CMK (cell line): ENCODE measurements at places on chromosomes 3 and 15.

DNA sequence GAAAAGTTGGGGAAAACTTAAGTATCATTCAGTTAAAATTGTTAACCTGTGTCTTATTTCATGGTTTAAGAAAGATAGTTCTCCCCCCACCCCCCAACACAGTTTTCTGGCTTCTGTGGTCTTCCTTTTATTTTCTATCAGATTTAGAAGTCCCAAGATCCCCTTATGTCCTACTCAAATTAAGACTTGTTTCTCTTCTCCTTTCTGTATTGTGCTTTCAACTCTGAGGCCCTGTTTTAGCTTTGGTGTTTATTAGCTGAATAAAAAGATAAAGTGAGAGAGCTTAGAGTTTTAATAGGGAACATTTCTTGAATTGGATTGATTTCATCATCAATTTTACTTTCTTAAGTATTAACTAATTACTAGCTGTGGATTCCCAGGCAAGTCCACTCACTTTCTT lies 62.6 kb downstream of the AKAP13 start:
- no peak for DNase-seq

GRCh38 chr15:89502867-89503595 lies 6.6 kb upstream of the RHCG start:
- no peak for DNase-seq

DNA sequence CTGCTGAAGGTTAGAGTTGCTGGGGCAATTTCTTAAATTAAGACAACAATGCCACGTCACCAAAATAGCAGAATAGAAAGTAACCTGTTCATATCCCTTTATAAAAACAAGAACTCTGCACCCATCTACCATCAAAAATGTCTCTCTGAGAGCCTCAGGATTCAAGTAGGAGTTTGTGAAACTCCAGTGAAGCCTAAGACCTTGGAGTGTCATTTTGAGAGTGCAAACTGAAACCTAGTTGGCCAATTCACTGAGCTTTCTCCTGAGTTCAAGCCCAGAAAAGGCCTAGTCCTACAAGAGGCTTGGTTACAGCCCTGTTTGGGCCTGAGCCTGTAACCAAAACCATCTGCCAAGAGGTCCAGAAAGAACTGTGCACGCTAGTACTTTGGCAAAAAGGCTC lies 335.1 kb downstream of the EFHB start:
- DNase-seq: no peak

GRCh38 chr15:48565560-48566482 lies 79.7 kb downstream of the FBN1 start:
- DNase-seq: no peak

DNA sequence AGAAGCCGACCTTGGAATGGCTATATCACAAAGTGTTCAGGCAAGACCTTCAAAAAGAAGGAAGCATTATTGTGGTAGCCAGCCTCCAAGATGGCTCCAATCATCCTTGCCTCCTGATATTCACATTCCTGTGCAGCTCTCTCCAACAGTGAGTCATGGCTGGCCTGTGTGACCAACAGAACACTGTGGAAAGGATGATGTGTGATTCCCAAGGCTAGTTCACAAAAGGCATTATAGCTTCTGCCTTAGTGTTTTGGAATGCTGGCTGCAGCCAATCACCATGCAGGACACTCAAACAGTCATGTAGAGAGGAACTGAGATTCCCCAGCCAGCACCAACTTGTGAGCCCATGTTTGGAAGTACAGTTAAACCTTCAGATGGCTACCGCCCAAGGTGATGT lies 102.6 kb downstream of the EFL1 start:
- no peak for DNase-seq

DNA sequence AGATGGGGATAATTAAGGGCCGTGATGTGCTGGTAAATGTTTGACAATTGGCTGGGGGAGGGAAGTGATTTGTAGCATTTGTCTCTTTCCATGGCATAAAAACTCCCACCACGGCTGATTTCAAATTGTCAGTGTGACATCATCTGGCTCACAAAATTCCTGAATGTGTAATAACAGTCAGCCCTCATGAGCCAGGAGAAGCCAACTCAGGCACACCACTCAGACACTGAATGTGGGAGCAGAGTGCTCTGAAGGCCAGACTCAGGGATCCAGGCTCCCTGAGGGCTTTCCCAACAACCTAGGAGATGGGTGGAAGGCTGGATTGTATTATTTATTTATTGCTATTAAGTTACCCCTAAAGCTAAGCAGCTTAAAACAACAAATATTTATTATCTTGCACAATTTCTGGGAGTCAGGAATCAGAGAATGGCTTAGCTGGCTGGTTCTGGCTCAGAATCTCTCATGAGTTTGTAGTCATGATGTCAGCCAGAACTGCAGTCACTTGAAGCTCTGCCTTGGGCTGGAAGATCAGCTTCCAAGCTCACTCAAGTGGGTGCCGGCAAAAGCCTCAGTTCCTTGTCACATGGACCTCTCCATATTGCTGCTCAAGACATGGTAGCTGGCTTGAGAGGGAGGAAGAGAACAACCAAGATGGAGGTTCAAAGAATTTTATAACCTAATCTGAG lies 6.5 kb upstream of the CPEB1 start:
- DNase-seq: no peak

GRCh38 chr3:98966862-98967546 lies 65.5 kb upstream of the DCBLD2 start:
- DNase-seq: no peak

- no peak for DNase-seq
Measured at GRCh38 chr15:35098737-35099136, 13.6 kb upstream of the NANOGP8 start.

GRCh38 chr3:117443014-117443413 lies 733.4 kb downstream of the TUSC7 start:
- DNase-seq: no peak

GRCh38 chr15:42820811-42821210 lies 83.9 kb upstream of the CDAN1 start:
- no peak for DNase-seq

GRCh38 chr3:124780761-124781475 lies 50.7 kb downstream of the UMPS start:
- DNase-seq: no peak

- no peak for DNase-seq
Measured at GRCh38 chr3:177729956-177730681, 532.8 kb upstream of the TBL1XR1 start.

- DNase-seq: no peak
Measured at GRCh38 chr3:181753391-181753790, 41.7 kb downstream of the SOX2 start.

DNA sequence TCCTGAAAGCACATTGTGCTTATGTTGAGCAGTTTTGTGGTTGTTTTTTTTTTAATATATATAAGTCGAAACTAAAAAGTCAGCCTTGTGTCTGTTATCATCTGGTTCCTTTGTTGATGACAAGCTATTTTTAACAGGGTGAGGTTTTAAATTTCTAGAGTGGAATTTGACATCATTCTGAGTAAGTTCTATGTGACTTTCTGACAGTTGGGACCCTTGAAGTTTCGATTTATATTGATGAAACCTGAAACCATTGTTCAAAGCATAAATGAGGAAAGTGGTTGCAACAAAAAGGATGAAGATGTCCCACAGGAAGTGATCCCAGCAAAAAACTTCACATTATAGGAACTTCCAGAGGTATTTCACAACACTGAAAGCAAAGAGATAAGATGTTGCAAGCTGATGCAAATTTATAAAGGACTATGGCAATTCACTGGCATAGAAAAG lies 94.0 kb downstream of the CYP19A1 start:
- DNase-seq: no peak

- no peak for DNase-seq
Measured at GRCh38 chr15:74431645-74432044, 2.1 kb downstream of the SEMA7A start.

- DNase-seq: no peak
Measured at GRCh38 chr3:42749025-42749752, 23.9 kb downstream of the CCDC13 start.

GRCh38 chr3:12371525-12372140 lies 82.8 kb downstream of the PPARG start:
- DNase-seq: no peak

- no peak for DNase-seq
Measured at GRCh38 chr15:98596131-98596530, 52.2 kb upstream of the IGF1R start.

GRCh38 chr3:160860346-160860745 lies 104.3 kb downstream of the PPM1L start:
- no peak for DNase-seq

- no peak for DNase-seq
Measured at GRCh38 chr3:86774082-86774691, 216.8 kb downstream of the VGLL3 start.

DNA sequence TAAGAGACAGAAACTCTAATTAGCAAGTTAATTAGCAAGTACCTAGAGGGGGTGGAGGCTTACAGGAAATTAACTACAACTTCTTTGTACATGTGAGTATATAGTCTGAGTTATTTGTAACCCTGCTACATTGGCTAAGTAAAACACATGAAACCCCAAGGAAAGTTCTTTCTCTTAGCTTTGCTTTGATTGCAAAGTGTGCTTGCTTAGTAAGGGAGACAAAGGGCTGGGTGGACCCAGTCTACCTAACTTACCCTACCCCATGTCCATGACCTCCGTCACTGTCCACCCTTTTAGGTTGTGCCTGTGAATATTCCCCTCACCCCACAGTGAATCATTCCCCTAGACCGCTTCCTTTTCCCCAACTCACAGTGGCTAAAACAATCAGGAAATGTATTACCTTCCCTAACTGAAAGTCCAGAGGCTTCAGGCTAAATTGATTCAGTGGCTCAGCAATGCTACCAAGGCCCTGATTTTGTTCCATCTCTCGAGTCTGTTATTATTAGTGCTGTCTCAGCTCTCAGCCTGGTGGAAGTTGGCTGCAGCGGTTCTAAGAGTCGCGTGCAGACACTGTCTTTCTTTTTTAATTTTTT lies 31.1 kb upstream of the RYR3 start:
- no peak for DNase-seq

- no peak for DNase-seq
Measured at GRCh38 chr15:60400944-60401343, 3.2 kb upstream of the ANXA2 start.

DNA sequence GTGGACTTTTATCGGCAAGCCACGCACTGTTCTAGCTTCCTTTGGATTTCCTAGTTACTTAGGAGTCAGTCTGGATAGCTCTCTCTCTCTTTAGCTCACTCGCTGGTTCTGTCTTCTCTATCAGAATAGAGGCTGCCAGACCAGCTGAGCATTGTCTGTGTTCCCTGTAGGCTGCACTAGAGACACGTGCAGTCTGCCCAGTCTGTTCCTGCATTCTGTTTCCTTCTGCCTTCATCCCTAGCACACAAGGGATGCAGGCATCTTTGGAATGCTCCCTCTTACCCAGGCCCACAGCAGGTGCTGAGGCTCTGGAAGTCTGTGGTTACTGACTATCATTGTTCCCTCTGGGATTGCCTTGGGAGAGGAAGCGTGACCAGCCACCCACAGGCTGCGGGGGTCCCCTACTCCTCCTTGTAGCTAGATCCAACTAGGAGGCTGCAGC lies 322.8 kb downstream of the ZNF621 start:
- DNase-seq: no peak

GRCh38 chr3:183328823-183329222 lies 75.8 kb downstream of the B3GNT5 start:
- no peak for DNase-seq

DNA sequence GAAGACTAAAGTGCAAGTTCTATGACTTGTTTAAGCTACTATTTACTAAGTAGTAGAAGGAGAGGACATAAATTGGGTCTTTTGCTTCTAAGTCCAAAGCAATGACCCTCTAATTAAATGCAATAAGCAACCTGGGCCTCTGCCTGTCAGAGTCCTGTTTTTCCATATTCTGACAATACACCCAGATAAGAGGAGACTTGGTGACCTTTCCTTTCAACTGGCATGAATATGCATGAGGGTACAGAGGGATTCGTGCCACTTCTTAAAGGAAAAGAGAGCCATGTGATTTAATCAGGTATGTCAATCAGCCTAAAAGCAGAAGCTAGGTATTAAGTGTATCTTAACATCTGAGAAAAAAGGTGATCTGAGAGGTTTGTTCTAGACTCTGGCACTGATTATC lies 50.7 kb upstream of the FGF7 start:
- no peak for DNase-seq

DNA sequence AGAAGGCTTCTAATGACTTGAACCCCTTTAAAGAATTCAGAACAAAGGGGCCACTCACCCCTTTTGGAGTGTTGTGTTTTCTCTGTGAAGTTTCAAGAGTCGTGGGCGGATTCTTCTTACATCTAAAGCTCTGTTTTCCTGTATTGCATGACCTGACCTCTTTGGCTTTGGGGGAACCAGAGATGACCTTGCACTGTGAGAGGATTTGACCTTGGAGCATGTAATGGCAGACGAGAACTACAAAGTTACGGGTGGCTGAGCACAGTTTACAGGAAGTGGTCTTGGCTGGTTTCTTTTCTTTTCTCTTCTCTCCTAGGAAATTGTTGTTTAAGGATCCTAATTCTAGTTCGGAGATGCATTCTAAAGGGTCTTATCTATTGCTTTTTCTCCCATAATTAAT lies 6.2 kb upstream of the BDH1 start:
- no peak for DNase-seq

DNA sequence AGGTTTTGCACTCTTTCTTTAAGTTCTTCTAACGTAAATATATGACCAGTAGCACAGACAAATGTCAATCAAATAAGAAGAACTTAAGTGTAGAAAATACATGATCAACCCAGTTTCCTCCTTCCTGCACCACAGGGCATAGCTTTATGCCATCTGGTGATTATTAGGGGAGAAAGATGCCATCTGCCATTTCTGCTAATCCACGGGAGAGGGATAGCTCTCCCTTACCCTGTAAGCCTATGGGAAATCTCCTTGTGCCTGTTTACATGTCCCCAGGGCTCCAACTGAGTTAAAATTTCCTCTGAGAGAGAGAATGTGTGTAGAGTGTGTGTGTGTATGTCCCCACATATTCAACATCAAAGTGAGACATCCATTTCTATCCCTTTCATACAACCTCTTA lies 135.9 kb downstream of the RSL24D1 start:
- no peak for DNase-seq

DNA sequence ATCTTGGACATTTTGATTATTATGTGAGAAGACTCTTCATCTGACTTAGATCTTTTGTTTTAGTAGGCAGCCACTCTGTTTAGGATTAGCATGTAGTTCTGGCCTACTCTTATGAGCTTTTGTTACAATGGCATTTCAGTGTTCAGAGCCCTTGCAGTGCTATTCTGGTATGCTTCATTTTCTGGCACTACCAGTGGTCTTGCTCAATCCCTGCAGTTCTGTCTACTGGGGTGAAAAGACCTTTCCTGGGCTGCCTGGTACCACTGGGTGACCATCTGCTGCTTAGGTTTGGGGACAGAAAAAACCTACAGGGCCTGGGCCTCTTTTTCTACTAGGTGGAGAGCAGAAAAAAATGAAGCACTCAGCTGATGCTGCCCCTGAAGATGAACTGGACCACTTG lies 42.5 kb downstream of the IL16 start:
- DNase-seq: no peak

DNA sequence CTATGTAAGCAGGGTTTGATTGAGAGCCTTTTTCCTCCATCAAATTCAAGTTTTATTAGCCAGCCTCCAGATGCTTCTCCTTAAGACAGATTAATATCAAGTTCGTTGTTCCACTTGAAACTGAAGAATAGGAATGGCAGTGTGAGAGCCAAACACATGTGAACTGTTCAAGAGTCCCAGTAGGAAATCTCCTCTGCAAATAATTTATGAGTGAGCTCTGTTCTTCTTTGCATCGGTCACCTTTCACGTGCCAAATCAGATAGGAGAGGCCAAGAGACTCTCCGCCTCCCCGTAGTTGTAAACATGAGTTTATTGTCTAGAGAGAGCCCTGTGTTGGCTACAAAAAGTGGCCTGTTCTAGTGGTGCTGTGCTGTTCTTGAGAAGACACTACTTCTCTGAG lies 372.1 kb upstream of the NR2F2 start:
- no peak for DNase-seq
